Progenitor cell of endocrine pancreas (in vitro differentiated cells): ENCODE measurements at places on chromosomes 16 and 17.

- DNase-seq = no peak
Measured at GRCh38 chr16:88333848-88334777, 48.6 kb upstream of the ZNF469 start.

- DNase-seq = no peak
Measured at GRCh38 chr16:72940886-72941285, 107.0 kb downstream of the ZFHX3 start.

- no peak for DNase-seq
Measured at GRCh38 chr16:12260647-12261262, 284.2 kb downstream of the SNX29 start.

DNA sequence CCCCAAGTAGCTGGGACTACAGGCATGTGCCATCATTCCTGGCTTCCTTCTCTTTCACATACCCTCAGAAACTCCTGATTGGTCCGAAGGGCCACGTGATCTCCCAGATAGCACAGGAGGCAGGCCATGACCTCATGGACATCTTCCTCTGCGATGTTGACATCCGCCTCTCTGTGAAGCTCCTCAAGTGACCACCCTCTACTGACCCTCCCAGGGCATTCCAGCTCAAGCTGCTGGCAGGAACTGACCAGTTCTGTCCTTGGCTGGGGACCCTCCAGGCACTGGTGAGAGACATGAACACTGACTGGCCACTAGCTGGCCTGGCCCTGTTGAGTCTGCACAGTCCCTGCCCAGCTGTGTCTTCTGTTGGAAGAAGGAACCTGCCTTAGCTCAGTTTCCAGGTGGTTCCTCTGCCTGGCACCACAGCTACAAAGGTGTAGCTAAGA lies 5.6 kb downstream of the ERAL1 start:
- DNase-seq = no peak

DNA sequence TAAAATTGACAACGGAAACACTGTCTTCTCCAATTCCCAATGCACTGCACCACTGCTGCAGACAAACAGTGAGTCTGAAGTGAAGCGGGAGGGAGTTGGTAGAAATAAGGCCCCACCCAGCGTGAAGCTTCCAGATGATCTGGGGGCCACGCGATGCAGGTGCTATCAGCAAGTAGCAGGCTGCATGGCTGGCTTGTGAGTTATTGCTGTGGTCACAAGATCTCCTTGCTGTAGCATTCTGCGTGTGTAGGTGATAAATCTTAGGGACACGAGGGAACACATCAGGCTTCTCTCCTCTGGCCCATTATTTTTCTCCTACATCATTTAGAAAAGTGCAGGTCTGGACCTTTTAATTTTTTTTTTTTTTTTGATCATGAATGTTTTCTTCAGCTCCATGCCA lies 407.6 kb downstream of the TMEM114 start:
- no peak for DNase-seq

DNA sequence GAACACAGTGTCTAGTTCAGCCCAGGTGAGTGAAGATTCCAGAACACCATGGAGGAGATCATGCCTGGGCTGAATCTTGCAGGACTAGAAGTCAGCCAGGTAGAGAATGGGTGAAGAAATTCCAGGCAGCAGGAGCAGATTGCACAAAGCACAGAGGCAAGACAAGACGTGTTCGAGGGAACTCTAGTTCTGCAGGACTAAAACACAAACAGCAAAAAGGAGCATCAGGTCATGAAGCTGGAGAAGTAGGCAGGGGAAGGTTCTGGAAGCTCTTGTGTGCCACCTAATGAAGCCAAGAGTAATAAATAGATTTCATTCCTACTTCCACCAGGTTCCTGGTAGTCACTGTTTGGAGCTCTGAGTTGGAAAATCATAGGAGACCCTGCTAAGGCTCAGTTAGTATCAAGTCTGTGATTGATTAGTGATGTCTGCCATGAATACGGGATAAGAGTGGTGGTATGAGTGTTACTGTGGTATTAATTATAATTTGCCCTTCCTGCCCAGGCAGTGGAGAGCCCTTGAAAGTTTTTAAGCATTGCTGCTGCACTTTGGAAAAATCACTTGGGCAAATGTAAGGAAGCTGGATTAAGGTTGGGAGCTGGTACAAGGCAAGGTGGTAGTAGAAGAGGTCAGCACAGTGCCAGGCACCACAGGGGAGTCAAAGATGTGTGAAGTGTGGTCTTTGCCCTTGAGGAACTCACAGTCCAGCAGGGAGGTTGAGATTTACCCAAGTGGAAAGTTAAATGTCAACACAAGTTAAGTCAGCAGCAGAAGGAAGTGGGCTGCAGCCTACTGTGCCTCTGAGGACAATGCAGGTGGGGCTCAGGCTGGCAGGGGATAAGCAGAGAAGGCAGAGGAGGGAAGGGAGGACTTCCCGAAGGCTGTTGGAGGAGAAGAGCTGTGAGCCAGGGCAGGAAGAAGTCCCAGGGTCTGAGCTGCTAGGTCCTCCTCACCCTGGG lies 13.5 kb upstream of the FOXN1 start:
- DNase-seq = no peak

GRCh38 chr16:50445621-50446555 lies 77.1 kb upstream of the BRD7 start:
- no peak for DNase-seq

DNA sequence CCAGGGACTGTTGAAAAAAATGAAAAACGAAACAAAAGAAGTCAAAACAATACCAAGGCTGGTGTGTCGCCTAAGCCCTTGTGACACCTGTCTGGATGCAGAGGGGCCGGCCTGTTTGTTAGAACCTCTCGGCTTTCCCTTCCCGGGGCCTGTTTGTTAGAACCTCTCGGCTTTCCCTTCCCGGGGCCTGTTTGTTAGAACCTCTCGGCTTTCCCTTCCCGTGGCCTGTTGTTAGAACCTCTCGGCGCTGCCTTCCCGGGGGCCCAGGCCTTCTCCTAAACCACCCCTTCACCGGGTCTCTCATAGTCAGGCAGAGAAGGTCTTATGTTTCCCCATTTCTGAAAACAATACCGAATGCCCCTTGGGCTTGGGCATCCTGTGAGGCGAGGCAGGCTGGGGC lies 180.0 kb downstream of the BANP start:
- no peak for DNase-seq

DNA sequence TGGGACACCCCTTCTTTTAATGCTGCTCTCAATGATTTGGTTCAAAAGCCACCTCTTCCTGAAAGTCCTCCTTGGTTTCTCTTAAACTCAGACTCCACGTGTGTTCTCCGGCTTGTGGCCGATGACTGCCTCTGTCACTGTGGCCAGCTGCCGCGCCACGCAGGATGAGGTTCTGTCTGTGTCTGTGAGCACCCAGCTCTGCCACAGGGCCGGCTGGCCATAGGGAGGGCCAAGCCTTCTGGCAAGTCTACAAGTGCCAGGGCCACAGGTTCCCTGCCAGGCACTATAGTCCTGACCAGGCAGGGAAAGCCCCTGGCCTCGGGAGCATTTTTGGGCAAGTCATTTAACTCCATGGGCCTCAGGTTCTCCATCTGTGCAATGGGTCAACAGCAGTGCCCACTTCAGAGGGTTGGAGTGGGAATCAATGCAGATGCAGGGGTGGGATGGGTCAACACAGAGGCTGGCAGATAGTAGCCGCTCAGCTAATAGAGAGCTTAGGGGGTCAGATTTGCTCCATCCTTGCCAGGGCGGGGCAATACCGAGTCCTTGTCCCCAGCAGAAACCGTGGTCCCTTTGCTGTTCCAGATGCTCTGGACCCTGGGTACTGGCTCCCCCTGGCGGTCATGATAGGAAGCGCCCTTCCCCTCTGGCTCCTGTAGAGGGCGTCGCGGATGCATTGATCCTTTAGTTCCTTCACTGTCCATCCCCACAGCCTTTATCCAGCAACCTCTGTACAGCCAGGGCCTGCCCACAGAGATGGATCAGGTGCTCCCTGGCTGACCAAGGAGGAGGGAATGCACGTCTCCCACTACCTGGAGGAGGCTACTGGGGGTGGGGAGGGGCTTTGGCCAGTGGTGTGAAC lies 19.3 kb upstream of the ADGRG3 start:
- DNase-seq = peak; percentile 76

- no peak for DNase-seq
Measured at GRCh38 chr17:51650772-51651171, 390.4 kb downstream of the UTP18 start.
